Activated CD8-positive, alpha-beta memory T cell treated with anti-CD3 and anti-CD28 coated beads for 48 hours (primary cell): ENCODE measurements at places on chromosomes 16 and 17.

DNA sequence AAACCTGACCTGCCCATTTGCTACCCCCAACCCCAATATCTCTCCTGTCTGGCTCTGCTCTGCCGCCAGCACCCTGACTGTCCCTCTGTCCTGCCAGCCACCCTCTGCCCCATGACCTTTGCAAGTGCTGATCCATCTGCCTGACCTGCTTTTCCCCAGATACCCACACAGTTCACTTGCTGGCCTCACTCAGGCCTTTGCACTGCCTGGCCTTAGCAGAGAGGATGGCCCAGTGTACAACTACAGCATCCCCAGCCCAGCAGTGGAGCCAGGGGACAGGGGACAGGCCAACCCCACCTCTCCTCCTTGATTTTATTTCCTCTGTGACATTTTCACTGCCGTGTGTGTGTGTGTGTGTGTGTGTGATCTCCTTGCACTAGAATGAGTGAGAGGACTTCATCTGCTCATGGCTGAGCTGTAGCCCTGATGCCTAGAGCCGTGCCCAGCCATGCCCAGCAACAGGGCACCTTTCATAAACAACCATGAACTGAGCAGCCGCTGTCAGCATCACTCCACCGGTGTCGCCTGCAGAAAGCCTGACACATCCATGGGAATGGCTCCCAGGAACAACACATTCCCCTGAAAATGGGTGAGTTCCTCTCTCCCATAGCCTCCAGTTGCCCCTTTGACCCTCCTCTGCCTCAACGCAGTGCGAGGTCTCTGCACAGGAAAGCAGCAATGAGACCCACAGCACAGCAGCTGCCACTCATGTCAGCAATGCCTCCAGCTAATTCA lies 36.0 kb upstream of the RBFOX3 start:
- no peak for DNase-seq

DNA sequence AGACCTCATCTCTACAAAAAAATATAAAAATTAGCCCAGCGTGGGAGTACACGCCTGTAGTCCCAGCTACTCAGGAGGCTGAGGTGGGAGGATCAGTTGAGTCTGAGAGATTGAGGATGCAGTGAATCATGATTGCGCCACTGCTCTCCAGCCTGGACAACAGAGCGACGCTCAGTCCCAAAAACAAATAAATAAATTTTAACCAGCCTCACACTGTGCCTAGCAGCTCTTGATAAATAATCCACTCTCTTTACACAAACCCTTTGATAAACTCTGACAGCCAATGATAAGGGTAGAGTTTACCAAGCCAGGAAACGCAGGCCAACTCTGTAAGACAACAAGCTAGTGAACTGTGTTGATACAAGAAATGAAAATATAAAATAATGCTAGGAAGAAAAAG lies 32.7 kb downstream of the LITAF start:
- DNase-seq = no peak

DNA sequence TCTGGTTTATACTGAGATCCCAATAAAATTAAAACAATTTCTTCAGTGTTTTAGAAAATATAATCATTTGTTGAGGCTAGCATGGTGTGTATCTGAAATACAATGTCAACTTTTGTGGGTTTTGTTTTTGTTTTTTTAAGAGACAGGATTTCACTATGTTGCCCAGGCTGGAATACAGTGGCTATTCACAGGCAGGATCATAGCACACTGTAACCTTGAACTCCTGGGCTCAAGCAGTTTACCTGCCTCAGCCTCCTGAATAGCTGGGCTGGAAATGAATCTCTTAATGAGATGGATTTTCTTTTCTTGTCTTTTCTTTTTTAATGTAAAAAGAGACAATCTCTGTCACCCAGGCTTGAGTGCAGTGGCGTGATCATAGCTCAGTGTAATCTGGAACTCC lies 12.1 kb downstream of the DDX42 start:
- DNase-seq = no peak

GRCh38 chr17:11293480-11293879 lies 52.5 kb downstream of the SHISA6 start:
- DNase-seq = no peak
